ENCODE measurements at places on chromosomes 5 and 9.

- DNase-seq = no peak
Observed at GRCh38 chr5:156914371-156914737, 48.7 kb downstream of the TIMD4 start.

DNA sequence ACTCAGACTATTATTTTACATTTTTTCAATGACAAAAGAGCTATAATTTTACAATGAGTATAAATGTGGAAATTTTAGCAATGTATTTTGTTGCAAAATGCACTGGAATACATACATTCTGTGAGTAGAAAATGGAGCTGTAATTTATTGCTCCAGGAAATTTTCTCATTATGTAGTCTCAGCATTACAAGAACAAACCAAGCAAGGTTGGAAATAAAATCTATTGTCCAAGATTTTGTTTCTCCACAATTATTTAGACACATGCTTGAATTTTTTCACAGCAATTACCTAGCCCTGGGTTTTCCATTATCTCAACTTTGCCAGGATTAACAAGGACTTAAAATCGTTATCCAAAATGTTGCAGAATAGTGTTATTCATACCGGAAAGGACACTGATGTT lies 820.1 kb downstream of the CDH12 start:
- DNase-seq = no peak

GRCh38 chr5:78691084-78691960 lies 42.8 kb upstream of the LHFPL2 start:
- no peak for DNase-seq

- DNase-seq = no peak
Observed at GRCh38 chr5:14464671-14465070, 116.9 kb upstream of the OTULINL start.

DNA sequence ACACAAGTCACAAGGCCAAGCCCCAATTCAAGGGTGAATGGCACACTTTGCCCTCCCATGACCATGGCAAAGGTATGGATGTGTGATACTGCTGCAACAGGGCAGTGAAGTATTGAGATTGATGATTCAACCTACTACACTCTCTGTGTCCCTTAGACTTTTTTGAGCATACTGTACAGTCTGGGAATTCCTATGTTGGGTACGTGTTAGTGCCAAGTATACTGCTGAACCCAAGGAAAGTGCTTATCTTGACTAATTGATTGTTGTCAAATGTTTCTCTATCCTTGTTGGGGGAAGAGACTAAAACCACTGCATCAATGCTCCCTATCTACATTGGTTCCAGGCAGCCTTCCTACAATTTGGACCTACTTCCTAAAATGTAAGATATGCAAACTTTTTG lies 93.7 kb downstream of the NDFIP1 start:
- peak; percentile 66 for DNase-seq

- DNase-seq = peak; percentile 37
Observed at GRCh38 chr9:83477571-83477970, 60.6 kb downstream of the FRMD3 start.

GRCh38 chr9:83191154-83191553 lies 128.2 kb upstream of the RASEF start:
- no peak for DNase-seq

- DNase-seq = peak; percentile 87
Observed at GRCh38 chr9:81410201-81410600, 279.1 kb downstream of the TLE1 start.

GRCh38 chr5:174355208-174355612 lies 309.7 kb downstream of the NSG2 start:
- DNase-seq = peak; percentile 90

- peak; percentile 12 for DNase-seq
Observed at GRCh38 chr9:36074870-36075532, 38.3 kb downstream of the RECK start.

- no peak for DNase-seq
Observed at GRCh38 chr5:125679522-125679921, 743.7 kb upstream of the GRAMD2B start.

DNA sequence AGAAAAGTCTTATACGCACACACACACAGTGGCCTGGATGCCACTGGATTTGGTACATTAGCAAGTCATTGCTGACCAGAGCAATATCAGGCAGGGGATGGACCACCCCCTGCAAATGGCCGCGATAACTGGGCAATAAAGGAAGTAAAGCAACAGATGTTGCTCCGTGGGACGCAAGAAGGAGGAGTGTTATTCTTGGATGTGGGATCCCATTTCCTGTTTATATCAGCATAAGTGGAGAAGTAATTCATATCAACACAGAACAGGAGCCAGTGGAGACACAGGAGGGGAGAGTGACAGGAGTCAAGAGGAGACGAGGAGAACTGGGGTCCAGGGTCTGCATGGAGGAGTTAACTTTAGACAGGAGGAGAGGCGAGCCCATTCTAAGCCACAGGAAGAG lies 18.4 kb downstream of the RUFY1 start:
- DNase-seq = no peak

- DNase-seq = no peak
Observed at GRCh38 chr9:122371846-122372245, 1.0 kb downstream of the PTGS1 start.

DNA sequence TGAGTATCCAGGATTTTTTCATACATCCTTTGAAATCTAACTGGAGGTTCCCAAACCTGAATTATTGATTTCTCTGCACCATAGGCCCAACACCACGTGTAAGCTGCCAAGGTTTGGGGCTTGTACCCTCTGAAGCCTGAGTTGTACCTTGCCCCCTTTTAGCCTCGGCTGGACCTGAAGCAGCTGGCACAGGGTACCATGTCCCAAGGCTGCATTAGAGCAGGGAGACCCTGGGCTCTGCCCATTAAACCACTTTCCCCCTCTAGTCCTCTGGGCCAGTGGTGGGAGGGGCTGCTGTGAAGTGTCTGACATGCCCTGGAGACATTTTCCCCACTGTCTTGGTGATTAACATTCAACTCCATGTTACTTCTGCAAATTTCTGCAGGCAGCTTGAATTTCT lies 532.9 kb upstream of the NUDT12 start:
- no peak for DNase-seq

DNA sequence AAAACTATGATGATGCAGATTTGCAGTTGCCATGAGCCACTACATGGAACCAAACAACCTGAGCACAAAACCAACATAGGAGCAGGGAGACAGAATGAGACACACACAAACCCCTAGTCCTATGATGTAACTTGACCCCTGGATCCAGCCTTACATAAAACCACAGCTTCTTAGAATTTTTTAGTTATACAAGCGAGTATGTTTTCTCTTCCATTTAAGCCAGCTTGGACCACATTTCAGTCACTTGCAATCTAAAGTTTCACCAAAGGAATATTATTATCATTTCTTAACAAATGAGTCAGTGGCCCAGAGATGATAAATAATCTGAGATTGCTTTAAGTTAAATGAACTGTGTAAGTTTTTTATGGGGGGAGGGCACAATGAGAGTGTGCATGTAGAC lies 6.8 kb downstream of the SPOCK1 start:
- DNase-seq = peak; percentile 44

DNA sequence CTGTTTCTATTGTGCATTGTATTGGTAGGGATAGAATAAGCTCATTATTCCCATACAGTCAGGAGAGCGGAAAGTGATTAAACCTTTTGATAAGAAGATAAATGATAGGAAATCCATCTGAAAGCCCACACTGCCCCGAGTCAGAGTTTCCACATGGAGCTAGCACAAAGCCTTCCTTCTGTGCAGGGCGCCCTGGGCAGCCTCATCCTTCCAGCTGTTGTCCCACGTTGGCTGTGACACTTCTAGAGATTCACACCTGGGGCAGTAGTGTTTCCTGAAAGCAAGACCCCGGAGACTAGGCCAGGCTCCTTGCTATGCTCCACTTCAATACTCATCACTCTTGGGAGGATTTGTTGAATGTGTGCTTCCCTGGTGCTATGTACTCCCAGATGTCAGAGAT lies 172.4 kb downstream of the SEMA6A start:
- no peak for DNase-seq

GRCh38 chr9:125341566-125341965 lies 79.9 kb downstream of the GAPVD1 start:
- DNase-seq = no peak

DNA sequence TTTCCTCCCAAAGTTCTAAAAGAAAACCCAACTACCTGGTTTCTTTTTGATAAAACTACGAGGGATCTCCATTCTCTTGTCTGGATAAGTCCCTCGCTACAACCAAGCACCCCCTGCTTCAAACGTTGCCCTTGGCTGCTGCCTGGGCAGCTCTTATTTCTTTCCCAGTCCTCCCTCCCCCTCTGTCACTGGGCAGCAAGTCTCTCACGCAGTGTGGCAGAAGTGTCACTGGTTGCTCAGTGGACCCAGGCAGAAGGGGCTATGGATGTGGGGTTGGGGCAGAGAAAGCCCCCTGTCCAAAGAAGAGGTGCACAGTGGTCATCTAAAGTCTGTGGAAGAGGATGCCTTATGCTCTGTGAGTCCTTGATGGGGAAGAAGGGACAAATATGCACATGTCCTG lies 7.2 kb upstream of the SMIM32 start:
- DNase-seq = no peak

DNA sequence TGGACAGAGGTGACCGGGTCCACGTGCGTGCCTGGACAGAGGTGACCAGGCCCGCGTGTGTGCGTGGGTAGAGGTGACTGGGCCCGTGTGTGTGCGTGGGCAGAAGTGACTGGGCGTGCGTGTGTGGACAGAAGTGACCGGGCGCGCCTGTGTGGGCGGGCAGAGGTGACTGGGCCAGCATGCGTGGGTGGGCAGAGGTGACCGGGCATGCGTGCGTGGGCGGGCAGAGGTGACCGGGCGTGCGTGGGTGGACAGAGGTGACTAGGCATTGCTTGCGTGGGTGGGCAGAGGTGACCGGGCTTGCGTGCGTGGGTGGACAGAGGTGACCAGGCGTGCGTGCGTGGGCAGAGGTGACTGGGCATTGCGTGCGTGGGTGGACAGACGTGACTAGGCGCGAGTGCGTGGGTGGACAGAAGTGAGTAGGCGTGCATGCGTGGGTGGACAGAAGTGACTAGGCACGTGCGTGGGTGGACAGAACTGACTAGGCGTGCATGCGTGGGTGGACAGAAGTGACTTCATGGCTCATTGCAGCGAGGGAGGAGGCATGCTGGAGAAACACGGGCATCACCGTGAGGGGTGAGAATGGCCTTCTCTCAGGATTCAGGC lies 254.1 kb upstream of the IRX4 start:
- no peak for DNase-seq

- no peak for DNase-seq
Observed at GRCh38 chr9:114000063-114000454, 78.0 kb downstream of the AMBP start.

DNA sequence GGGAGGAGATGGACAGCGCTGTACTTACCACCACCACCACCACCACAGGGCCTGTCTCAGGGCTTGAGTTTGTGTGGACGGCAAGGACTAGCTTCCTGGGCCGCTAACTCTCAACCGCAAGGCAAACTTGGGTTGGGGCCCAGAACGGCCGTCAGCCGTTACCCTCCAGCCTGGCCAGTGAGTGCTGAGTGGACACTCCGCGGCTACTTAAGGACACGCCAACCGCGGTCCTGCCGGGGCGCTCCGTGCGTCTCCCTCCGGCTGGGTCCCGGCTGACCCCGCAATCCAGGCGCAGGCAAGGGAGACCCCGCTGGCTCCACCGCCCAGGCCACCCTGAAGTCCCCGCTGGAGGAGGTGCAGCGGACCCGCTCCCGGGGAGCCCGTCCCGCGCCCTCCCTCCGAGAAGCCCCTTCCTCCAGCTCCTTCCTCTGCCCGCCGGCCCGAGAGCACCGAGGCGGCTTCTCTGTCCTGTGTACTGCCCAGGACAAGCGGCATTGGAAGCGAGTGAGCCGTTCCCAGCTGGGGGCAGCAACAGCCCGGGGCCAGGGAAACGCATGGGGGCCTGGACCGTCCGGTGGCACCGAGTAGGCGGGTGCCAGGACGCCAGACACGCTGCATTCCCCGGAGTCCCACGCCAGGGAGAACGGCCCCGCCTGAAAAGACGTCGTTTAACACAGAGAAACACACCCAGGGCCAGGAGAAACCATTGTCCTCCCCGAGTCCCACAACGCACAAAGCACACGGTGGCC lies 46.6 kb downstream of the HABP4 start:
- DNase-seq = no peak

DNA sequence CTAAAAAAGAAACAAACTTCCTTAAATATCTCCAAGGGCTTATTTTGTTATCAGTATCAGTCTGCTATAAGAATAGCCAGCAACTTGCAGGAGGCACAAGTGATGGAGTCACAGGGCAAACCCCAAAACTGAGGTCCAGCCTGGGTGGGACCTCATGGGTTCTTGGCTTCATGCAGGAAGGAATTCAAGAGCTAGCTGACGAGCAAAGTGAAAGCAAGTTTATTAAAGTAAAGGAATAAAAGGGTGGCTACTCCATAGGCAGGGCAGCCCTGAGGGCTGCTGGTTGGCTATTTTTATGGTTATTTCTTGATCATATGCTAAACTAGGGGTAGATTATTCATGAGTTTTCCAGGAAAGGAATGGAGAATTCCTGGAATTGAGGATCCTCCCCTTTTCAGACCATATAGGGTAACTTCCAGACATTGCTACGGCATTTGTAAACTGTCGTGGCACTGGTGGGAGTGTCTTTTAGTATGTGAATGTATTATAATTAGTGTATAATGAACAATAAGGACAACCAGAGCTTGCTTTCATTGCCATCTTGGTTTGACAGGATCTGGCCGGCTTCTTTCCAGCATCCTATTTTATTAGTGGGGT lies 231.9 kb downstream of the ADAMTSL1 start:
- DNase-seq = no peak

DNA sequence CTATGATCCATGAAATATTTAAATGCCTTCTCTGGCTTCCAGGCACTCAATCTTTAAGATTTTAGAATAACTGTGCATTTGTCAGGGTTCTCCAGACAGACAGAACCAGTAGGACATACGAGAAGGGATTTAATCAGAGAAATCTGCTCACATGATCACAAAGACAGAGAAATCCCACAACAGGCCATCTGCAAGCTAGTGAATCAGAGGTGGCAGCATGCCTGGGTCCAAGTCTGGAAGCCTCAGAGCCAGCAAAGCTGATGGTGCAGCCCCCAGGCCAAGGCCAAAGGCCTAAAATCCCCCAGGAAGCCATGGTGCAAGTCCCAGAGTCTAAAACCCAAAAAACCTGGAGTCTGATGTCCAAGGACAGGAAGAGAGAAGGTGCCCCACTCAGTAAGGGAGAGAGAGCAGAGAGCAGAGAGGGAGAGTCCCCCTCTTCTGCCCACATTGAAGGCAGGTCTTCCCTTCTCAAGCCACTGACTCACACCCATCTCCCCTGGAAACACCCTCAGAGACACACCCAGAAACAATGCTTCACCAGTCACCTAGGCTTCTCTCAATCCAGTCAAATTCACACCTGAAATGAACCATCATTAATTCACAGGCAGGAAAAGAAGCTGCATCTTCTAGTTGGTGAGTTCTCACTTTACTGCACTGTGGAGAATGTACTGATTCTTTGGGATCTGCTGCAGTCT lies 48.7 kb downstream of the CAMSAP1 start:
- no peak for DNase-seq

GRCh38 chr5:93100428-93100827 lies 480.6 kb downstream of the NR2F1-AS1 start:
- peak; percentile 15 for DNase-seq

- no peak for DNase-seq
Observed at GRCh38 chr5:14869668-14870164, 1.9 kb downstream of the ANKH start.

Data from Daoy (cell line).